ENCODE measurements at places on chromosomes 12 and 14.

DNA sequence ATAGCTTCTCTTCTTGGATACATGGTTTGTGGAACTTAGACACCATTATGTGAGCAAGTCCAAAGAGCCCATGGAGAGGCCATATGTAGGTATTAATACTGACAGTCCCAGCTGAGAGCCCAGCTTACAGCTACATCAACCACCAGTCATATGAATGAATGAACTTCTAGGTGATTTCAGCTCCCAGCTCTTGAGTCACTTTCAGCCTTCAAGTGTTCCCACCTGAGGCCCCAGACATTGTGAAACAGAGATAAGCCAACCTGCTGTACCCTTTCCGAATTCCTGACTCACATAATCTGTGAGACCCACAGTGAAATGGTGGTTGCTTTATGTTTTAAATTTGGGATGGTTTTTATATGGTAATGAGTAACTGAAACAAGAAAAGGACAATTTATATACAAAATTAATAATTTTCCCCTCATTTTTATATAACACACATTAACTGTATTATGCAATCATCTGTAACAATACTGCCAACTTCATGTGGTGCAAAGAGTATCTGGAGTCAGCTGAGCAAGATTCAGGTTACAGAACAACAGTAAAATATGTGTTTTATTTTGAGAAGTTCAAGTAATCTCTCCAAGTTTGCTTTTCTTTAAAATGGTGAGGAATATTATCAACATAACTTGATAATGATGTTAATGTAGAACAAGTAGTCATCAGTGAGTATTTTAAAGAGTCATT lies 27.7 kb upstream of the FBXO33 start:
- no peak for DNase-seq

DNA sequence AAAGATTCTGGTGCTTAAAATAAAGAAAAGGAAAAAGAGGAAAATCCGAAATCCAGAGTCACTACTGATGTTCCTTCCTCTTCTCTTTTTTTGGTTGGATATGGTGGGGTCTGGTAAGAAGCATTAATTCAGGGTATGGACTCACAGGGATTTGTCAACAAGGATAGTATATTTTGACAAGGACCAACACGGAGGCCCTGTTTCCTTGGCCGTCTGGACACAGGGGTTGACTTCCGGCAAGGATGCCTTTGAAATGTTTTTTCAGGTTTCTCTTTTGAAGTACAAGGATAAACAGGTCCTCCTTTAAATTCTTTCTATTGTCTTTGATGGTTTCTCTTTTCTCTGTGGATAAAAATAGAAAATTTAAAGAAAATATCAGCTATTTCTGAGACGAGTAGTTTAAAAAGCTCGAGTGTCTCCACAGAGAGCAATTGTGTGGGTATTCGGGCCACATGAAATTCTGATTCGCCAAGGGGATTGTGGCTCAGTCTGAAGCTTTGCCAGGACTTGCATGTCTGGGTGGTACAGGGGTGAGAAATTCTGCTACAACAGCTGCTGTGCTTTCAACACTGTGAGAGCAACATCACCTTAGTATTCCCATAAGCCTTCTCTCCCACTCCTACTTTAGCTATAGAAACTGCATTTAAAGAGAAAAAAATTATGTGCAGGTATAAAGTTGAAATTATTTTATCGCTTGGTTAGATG lies 88.5 kb upstream of the CSRP2 start:
- no peak for DNase-seq

DNA sequence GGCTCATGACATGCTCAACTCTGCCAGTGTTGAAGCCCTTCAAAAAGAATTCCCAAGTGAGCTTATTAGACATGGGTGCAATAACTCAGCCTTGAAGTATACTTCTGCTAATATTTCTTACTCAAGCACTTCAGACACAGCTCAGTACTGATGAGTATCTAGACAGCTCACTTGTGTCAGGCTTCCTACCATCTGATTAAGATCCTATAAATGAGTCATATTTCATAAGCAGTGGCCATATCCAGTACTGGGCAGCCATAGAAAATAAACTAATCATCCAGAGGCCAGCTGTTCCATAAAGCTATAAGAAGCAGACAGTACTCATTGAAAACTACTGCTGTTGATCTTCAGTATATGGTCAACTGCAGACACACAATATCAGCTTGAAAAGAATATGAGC lies 12.9 kb downstream of the FSCB start:
- no peak for DNase-seq

DNA sequence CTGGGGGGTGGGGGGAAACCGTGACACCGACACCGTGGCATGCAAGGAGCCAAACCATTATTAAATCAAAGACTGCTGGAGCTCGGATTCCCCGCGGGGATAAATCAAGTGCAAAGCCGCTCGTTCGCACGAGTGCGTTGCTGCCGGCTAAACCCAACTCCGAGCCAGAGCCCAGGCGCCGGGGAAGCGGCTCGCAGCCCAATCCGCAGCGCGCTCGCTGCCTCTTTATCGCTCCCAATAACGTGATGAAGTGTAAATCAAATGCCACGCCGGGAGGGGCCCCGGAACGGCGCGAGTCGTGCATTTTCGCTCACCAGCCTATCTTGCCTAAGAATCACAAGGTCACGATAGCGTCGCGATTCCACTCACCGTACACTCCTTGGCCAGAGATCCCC lies 1.3 kb downstream of the MDGA2 start:
- DNase-seq: no peak

- DNase-seq: no peak
Measured at GRCh38 chr14:74950795-74951442, 4.5 kb downstream of the PGF start.

- peak; percentile 76 for DNase-seq
Measured at GRCh38 chr12:3170423-3171194, 93.4 kb downstream of the TSPAN9 start.

DNA sequence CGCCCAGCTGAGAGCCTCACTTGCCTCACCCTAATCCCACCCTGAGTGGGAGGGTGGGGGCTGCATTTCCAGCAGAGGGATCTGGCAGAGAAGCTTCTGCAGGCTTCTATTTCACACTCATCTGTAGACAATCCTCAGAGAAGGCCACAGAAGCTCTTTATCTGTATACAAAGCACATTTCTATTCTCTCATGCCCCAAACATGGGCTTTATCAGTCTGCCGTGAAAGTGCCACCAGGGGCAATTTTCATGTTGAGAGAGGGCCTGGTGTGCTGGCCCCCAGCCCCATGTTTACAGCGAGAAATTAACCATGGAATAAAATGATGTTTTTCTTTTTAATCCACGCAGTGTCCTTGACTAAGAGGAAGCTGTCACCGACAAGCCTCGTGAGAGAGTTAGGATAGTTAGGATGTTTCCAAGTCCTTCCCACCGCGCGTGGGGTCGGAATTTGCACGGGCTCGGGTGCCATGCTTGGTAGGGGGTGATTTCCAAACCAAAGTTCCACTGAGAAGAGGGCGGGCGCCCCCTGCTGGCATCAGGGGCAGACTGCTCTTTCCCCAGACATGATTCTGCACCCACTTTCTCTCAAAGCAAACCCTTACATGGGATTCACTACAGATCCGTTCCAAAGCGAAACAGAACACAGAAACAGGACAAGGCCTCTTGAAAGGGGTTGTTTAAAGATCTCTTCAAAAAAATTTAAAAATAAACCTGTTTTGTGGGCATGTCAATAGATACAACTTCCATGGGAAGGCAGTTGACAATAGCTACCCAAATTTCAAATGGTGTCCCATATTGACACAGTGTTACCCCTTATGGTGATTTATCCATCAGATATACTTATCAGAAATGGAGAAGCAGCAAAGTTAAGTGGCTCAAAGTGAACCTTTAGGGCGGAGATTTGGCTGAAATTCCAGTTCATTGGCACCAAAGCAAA lies 19.4 kb downstream of the BDKRB1 start:
- DNase-seq: peak; percentile 88

GRCh38 chr14:89681086-89682018 lies 264.3 kb upstream of the FOXN3 start:
- DNase-seq: no peak

DNA sequence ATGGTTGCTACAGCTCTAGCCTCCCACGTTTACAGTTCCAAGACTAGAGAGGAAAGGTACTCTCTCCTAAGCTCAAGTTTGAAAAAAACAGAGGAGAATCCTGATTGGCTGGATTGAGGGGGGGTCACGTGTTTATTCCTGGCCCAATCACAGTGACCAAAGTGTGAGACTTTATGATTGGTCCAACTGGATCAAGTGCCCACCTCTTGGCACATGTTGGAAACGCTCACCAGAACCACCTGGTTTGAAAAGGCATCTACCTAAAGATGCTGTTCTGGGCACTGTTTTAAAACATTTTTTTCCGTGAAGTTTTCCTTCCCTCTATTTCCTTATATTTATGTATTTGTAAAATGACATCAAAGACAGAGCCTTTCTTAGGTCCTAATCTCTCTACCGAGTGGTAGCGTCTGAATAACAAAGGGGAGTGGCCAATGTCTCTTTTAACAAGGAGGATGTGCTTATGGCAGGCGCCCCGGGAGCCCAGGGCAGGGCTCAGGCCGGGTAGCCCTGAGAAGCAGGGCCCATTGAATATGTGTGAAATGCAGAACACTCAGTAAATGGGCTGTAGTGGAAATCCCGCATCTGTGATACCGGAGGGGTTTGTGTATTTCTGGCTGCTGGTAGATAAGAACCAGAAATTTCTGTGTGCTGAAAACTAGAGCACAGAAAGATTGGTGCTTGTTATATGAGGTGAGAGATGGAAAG lies 146.2 kb downstream of the ATP23 start:
- DNase-seq: no peak
